Stomach (tissue), 19 donors: ENCODE measurements at places on chromosomes 7 and 10. TPM values are rescaled to one million over a fixed set of nuclear protein-coding genes. Genes with fewer than 3 reads are reported as not detected.

- no peak for DNase-seq
Observed at GRCh38 chr7:11252011-11252607, 278.4 kb downstream of the PHF14 start.

Gene FAM25C
- not detected for total RNA-seq

Gene ZCWPW1
- total RNA-seq, result 44.3 TPM

- DNase-seq, result peak; percentile 16
Observed at GRCh38 chr10:22372917-22373316, 27.6 kb downstream of the SPAG6 start.

Gene EPHA1
- 16.7 TPM for total RNA-seq

DNA sequence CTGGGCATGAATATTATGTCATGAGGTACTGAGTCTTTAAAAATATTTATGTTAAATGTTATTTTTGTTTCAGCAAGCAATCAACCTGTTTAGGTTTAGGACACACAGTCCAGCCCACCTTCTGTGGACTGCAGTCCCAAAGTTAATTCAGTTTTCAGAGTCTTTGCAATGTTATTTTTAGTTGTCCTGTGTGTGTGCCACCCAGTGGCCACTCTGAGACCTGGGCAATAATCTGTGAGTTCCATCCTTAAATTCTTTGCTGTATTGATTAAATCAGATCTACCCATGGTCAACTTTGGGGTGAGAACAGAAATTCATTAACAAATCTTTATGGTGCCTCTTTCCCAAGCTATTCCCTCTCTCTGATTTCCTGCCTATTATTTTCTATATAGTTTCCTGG, 415.1 kb downstream of the CCSER2 start:
- DNase-seq, result no peak

DNA sequence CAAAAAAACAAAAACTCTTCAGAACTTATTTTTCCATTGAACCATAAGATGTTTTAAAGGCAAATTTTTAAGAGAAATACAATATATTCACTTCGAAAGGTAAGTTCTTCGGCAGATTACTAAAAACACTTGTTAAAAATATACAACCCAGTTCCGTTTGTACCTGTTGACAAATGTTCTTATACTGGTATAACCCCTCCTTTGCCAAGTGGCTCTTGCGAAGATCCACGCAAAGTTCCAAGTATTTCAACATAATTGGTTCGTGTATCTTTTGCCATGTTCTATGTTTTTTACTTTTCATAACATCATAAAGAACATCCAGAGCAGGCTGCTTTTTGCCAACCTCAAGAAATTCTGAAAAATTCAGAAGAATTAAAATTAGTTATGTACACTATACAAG, 7.0 kb downstream of the EIF3A start:
- no peak for DNase-seq

DNA sequence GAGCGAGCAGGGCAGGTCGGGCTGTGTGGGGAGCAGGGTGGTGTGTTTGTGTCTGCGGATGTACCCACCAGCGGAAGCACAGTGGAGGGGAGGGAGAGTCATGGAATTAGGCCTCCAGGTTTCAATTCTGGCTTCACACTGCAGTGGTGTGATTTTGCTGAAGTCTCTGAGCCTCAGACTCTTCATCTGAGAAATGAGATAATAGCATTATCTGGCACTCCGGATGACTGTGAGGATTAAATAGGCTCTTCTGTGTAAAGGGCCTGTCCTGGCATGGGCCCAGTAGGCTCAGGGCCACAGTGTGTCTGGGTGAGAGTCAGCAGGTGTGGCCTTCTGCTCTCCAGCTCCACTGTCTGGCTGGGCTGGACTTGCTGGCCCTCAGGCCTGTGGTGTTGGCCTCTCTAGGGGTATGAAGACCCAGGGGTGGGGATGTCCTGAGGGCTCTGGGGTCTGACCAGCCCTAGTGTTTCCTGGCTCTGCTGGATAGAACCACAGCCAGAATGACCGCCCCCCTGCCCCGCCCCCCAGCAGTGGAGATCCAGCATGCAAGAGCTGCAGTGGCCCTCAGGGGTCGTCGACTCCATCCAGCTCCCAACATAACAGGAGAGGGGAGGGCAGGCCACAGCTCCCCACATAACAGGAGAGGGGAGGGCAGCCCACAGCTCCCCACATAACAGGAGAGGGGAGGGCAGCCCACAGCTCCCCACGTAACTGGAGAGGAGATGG, 178.6 kb downstream of the RPS24 start:
- DNase-seq, result peak; percentile 55

- DNase-seq, result peak; percentile 87
Observed at GRCh38 chr7:116210345-116211005, at the start of gene TES. TSS of gene TES (plus strand) at chr7:116210539. CDS start at chr7:116210708, 169 bp downstream.

- no peak for DNase-seq
Observed at GRCh38 chr7:158274996-158275395, 312.6 kb downstream of the PTPRN2 start.
